ENCODE measurements at places on chromosomes 3 and 15. TPM values are rescaled to one million over a fixed set of nuclear protein-coding genes. Genes with fewer than 3 reads are reported as not detected.
A peak's percentile ranks its signal among the peaks of the same experiment; 100 is the strongest.

Gene PRSS50
- total RNA-seq, result not detected

Gene GUCA1C
- total RNA-seq, result not detected

Gene BNIP2
- total RNA-seq, result 39.9 TPM

Gene GNAT1
- total RNA-seq, result 0.08 TPM

DNA sequence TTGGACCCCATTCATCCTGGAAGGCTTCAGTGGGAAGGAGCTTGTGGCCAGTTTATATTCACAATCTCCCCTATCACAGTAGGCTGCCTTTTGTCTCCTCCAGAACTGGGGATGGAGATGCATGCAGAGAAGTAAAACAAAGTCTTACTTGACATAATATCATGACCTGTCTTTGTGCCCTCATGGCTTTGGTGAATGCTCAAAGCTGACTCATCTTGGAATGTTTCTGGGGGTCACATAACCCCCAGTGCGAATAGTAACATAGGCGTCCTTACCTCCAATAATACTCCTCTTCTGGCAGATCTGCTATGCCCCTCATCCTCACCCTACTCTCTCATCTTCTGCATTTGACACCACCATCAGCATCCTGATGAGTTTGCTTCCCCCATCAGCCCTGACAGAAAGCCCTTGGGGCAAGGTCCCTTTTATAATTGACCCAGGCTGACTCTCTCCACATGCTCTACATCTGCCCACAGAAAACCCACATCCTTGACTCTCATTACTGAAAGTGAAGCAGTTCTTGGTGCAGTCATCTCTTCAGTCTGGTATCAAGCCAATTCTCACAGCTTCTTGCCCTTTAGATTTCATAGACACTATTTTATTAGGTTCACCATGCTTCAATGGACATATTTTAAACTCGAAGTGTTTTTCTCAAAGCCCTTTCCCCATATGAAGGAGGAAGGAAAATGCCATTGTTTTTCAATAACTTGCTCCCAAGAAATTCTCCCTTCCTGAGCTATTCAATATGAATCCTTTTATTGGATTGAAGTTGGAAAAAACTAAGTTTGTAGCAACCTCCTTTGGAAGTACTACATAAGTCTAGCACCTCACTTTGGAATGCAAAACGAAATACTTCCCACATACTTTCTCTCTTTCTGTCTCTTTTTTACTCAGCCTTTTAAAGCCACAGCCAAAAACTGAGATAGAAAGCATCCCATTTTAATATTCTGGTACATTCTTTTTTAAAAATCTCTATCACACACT, 36.6 kb downstream of the OSTN start:
- ATAC-seq, result no peak

DNA sequence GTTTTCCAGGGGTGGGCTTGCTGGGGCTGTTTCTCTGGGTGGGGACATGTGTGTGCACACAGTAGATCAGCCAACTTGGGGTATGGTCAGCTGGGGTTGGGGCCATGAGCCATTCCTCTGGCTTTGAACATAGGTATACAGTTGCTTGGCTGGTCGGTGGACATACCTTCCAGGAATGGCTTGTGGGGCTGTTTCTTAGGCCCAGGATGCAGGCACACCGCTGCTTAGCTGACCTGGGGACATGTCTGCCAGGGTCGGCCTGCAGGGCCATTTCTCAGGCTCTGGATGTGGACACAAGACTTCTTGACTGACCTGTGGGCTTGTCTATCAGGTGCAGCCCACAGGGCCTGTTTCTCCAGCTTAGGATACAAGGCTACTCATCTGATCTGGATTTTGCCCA, 130.6 kb downstream of the DOCK3 start:
- ATAC-seq, result no peak

DNA sequence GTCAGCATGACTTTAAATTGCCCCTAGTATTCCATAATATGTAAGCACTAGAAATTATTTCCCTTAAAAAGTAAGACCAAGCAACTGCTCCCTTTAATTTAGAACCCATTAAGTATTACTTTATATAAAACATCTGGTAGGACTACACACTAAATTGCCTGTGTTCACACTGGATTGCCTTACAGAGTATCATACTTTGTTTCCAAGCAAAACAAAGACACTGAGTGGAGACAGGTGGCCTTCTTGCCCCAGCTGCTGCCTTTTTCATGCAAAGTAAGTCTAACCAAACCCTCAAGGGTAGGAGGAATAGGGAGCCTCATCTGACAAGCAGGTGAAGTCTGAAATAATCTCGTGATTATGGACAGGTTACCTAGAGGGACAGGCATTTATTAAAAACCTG, 87.3 kb downstream of the PEX5L start:
- ATAC-seq, result no peak

DNA sequence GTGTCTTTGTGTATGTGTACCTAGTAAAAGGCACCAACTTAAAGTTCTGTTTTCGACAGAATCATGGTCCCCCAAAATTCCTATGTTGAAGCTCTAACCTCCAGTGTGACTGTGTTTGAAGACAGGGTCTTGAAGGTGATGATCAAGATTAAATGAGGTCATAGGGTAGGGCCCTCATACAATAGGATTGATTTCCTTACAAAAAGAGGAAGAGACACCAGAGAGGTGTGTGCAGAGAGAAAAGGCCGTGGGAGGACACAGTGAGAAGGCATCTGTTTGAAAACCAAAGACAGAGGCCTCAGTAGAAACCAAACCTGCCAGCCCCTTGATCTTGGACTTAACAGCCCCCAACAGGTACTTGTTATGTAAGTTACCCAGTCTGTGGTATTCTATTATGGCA, 52.0 kb upstream of the CORO2B start:
- no peak for ATAC-seq

DNA sequence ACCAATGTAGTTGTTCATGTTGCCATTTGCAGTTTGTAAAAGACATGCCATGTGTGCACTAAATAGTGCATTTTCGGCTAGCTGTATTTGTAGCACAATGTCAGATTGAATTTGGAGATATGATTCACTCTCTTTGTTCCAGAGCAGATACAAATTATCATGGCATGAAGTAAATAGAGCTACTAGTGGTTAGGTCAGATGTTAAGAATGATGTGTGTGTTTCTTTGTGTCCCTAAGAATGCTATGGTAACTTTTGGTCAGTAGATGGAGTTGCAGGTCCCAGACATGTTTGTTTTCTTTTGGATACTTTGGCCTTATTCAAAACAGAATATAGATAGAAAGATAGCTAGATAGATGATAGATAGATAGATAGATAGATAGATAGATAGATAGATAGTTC, 595.8 kb downstream of the NLGN1 start:
- no peak for ATAC-seq

- no peak for ATAC-seq
These were observed 319.7 kb downstream of the UACA start for GRCh38 chr15:70443486-70444273.

DNA sequence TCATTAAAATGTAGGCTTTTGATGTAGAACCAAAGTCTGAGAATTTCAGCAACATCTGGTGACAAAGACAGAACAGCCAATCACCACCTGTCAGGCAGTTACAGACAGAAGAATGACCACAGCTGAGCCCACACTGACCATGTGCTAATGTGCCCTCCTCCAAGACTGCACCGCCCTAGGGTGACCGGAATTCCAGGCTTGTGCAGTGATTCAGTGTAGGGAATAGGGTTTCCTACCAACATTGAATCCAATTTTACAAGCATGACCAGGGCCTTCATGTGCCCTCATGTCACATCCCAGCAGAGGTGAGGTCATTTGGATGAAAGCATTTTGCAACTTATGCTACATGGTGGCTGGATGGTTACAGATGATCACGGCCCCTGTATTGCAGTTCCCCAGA, 412.5 kb downstream of the SOX2 start:
- ATAC-seq, result no peak

DNA sequence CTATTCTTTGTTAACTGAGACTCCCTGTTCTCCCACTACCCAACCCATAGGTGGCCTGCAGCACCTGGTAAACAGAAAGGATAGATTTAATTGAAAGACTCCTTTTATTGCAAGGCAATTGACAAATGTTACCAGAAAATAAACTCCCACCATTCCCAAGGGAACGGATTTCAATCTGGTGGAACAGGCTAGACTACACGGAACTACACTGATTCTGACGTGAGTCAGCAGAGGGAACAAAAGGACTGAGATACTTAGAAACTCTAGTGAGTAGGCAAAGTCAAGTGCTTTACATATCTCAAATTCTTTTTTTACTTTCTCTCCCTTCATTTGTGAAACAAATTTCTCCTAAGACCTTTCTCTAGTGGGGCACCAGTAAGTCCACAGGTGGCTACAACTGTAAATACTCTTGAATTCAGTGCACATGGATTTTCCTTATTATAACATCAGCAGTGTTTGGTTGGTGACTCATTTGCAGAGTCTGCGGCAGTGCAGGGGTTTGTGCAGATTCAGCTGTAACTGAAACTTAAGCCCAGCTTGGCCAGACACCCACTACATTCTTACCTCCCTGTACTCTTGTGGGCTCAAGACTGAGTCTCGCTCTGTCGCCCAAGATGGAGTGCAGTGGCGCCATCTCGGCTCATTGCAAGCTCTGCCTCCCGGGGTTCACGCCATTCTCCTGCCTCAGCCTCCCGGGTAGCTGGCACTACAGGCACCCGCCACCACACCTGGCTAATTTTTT, 34.3 kb upstream of the PLSCR2 start:
- ATAC-seq, result peak; percentile 82

DNA sequence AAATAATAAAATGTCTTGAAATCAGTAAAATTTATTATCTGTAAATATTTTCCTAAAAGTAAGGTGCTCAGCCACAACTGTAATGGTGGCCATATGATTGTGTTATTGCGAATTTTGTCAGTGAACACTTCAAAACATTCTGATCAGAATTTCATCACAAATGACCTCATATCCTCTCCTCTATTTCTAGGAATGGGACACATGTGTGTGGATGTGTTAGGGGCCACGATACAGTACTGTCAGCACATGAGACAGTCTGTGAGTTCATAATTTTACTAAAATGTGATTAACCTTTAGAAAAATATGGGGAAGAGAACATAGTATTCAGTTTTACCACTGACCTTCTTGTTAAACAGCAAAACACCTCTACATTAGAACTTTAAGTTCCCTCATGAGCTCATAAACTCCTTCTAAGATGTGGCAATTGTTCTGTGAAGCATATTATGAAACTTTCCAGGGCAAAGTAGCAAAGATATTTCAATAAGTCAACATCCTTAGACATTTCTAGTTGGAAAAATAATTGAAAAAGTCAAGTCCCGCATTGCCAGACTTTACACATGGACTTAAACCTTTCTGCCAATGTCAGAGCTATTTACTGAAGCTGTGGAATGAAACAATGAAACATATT, 158.2 kb upstream of the ABI3BP start:
- ATAC-seq, result no peak

DNA sequence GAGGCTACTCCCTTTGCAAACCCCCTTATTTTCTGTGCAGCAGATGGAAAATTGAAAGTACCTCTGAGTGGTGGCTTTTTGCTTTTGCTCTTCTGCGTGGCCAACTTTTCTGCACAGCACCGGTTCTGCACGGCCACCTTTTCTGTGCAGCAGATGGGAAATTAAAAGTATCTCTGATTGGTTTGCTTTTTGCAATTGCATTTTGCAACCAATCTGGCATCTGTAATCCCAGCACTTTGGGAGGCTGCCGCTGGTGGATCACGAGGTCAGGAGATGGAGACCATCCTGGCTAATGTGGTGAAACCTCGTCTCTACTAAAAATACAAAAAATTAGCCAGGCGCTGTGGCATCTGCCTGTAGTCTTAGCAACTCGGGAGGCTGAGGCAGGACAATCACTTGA, 79.5 kb upstream of the CHMP2B start:
- ATAC-seq, result no peak

- ATAC-seq, result no peak
These were observed 21.4 kb upstream of the CCR9 start for GRCh38 chr3:45864760-45865519.

GRCh38 chr3:66077973-66078372, 39.3 kb upstream of the MAGI1 start:
- ATAC-seq, result no peak

DNA sequence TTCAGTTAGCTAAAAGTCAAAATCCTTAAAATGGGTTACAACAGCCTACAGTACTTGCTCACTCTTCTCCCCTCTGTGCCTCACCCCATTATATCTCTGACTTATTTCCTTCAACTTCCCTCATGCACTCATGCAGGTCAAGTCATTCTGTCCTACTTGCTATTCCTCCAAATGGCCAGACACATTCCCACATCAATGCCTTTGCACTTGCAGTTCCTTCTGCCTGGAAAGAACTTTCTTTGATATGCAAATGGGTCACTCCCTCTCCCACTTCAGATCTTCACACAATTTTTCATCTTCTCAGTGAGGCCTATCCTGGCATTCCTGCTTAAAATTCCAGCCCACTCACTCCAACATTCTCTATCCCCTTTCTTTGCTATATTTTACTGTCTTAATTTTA, 547.2 kb upstream of the TGFBR2 start:
- no peak for ATAC-seq

DNA sequence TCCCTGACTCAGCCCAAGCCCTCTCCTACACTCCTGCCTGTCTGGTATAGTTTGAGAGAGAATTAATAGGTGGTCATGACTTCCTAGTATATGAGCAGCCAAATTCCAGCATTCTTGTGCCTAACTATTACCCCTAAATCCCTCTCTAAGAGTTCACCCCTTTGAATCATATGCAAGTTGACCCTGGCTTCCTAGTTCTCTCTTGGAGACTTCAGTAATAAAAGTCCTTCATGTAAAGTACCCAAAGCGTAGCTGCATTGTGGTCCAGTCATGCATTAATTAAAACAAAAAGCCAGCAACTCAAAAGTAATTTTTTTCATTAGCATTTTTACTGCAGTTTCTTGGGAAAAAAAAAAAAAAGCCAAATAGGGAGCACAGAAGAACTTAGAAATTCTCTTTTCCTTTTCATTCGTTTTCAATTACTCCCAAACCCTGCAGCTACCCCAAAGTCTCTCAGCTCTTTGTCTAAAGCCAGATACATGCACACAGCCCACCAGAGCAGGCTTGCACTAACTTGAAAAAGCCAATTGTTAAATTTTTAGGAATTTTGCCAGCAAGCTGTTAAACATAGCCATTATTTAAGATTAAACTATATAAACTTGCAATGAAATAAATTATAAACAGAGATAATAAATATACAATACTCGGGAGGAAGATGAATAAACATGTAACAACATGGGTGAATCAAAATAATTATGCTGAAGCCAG, 50.1 kb upstream of the STT3B start:
- no peak for ATAC-seq

All from esophagus mucosa (tissue), 1 donor.